ENCODE measurements at places on chromosomes 7 and 10.

GRCh38 chr10:50393784-50394467, 142.6 kb upstream of the ASAH2 start:
- DNase-seq, result no peak

- no peak for DNase-seq
Observed at GRCh38 chr10:110498087-110498981, 627 bp downstream of the DUSP5 start.

DNA sequence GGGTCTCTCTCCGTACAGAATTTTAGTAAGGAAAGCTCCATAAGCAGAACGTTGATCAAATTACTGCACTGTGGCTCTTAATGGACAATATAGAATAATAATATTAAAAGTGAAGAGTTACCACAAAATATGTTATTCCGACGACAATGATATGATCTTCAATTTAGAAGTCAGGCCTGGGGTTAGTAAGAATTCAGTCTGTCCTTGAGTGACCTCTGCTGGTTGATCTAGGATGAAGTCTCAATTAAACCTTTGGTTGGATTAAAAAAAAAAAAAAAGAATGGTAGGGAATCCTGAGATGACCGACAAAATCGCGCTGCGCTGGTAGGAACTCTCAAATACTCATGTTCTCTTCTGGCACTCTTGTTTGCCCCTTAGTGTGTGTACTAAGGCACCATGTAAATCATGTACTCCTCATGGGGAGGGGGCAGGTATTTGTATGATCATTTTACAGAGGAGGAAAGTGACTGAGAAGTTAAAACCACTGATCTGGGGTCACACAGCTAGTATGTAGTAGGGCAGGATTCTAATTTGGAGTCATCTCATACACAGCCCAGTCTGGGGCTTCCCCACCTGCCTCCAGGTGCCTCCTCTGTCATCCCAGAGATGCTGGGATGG, 161.3 kb upstream of the NPVF start:
- DNase-seq, result no peak

- DNase-seq, result no peak
Observed at GRCh38 chr10:35050568-35050967, 39.6 kb downstream of the CUL2 start.

DNA sequence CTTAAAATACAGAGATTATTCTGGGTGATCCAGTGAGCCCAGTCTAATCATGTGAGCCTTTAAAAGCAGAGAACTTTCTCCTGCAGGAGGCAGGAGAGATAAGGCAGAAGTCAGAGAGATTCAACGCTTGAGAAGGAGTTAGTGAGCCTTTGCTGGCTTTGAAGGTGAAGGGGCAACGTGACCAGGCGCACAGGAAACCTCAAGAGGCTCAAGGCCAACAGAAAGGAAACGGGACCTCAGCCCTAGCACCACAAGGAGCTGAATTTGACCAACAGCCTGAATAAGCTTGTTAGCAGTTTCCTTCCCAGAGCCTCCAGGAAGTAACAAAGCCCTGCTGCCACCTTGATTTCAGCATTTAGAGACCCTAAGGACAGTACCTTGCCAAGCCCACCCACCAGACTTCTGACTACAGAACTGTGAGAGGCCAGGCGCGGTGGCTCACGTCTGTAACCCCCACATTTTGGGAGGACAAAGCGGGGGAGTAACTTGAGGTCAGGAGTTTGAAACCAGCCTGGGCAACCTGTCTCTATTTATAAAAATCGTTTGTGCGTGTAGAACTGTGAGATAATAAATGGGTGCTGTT, 87.3 kb upstream of the KAT6B start:
- DNase-seq, result no peak

GRCh38 chr7:98841179-98841997, 28.4 kb downstream of the TMEM130 start:
- peak; percentile 15 for DNase-seq

GRCh38 chr10:15084502-15084922, 4.1 kb downstream of the ACBD7 start:
- DNase-seq, result peak; percentile 86

GRCh38 chr7:43700059-43700501, 29.2 kb downstream of the COA1 start:
- no peak for DNase-seq

DNA sequence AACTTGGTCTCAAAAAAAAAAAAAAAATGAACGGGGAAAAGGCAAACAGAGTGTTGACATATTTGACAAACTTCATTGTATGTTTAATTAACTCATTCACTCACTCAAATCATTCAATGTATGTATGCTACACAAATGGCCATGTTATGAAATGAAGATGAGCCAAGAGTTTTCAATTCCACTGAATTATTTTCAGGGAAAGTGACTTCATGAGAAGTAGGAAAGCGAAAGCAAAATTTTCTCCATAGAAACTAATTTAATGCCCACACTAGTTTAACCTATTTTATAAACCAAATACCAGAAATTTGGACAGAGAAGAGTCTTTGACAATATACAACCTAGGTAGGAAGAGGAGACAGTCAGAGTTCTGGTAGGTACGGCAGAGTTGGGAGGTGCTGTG, 119.5 kb downstream of the HIPK2 start:
- no peak for DNase-seq

GRCh38 chr10:97483921-97484320, 14.3 kb downstream of the MMS19 start:
- DNase-seq, result no peak

DNA sequence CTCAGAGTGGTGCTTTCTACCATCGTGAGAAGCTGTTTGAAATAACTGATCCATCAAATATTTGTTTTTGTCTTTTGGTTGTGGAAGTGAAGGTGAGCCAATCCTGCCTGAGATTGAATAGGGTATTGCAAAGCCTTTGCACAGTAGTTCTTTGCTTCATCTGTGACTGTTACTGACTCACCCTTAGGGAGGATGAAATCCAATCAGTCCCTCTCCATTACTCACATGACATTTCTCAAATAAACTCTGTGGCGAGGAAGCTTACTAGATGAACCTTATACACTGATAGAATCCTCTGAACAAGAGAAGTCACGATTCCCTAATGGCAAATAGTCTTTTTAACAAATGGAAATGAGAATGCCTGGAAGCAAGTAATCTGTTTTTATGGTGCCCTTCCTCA, 31.9 kb downstream of the HEPACAM2 start:
- no peak for DNase-seq

- DNase-seq, result no peak
Observed at GRCh38 chr7:121286742-121287734, 41.8 kb upstream of the WNT16 start.

- no peak for DNase-seq
Observed at GRCh38 chr7:19269301-19269700, 124.1 kb upstream of the FERD3L start.

DNA sequence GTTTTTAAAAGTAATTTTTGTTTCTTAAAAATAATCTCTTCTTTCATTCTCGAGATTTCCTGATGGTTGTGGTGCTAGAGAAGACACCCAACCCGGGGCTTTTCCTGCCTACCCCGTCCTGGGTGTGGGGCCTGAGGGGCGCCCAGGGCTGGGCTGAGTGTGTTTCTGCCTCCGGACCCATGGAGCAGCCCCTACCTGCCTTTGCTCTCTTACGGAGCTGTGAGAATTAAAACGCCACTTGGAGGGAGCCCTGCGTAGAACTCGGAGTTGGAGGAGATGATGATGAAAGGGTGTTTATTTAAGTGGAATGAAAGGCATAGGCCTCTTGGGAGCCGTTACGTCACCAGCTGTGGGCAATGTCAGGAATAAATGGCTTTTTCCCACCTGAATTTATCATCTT, 261.8 kb upstream of the SHH start:
- no peak for DNase-seq

DNA sequence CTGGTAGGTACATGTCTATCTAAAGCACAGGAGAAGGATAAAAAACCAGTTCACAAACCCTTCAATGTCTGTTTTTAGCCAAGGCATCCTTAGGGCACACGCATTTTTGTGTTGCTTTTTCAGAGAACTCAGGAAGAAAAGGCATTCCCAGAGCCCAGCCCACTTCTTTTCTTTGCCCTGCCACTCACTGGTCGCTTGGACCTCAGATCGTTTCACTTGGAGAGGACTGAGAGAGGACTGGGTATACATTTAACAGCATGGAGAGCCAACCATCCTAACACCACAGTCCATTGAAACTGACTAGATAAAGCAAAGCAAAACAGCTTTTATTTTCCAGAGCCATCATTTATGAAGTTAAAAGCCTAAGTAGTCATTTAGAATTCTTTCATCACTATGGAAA, 194.2 kb downstream of the CAMK1D start:
- DNase-seq, result no peak

DNA sequence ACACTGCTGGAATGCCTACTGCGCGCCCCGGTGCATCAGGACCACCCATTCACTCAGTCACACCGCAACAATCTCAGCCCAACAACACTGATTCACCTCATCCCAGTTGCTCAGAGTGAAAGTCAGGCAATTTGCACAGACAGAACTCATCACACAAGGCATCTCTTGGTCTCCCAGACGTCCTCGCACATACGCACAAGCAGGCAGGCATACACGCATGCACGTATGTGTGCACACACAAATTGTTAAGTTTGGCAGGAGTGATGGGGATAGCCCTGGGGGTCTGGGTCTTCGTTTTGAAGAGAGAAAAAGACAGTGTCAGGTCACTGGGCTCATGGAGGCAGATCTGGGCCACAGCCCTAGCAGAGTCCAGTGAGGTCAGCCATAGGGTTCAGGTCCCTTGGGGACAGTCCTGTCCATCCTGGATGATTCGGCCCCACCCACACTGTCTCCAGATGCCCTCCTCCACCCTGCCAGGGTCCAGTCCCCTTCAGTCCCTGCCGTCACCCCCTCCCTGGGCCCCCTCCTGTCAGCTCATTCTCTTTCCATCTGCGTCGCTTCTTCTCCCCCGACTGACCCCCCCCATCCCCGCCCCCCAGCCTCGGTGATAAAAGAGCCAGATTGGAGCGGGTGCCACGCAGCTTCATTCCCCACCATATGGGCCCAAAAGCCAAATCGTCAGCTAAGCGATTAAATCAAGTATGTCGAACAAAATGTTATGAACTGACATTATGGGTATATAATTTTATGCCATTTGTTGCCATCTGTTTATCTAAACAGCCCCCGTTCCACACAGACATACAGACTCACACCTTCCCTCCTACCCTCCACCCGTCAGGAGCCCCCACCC, 48.5 kb upstream of the SLF2 start:
- no peak for DNase-seq

- no peak for DNase-seq
Observed at GRCh38 chr7:17907014-17907413, 33.3 kb downstream of the SNX13 start.

GRCh38 chr7:77894574-77895091, 96.1 kb downstream of the PHTF2 start:
- no peak for DNase-seq

GRCh38 chr10:60389413-60390025, at the start of gene ANK3:
Gene ANK3, minus strand, starts transcription at chr10:60389875. Its CDS starts 337 bp downstream, at chr10:60389538.
- DNase-seq, result no peak

- DNase-seq, result no peak
Observed at GRCh38 chr10:43091846-43092245, 15.0 kb downstream of the RET start.

DNA sequence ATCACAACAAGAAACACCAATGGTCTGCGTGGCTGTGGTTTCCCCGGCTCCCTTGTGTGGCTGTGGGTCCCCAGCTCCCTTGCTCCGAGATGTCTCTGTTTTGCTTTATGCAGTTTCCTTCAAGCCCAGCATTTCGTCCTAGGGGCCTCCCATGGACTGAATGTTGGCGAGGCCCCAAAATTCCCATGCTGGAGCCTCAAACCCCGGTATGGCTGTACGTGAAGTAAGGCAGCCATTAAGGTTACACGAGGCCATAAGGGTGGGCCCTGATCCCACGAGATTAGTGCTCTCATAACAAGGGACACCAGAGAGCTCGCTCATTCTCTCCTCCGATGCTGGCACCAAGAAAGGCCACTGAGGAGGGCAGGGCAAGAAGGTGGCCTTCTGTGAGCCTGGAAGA, 44.6 kb downstream of the INSIG1 start:
- DNase-seq, result no peak

- no peak for DNase-seq
Observed at GRCh38 chr10:36441557-36441956, 683.8 kb upstream of the ANKRD30A start.

DNA sequence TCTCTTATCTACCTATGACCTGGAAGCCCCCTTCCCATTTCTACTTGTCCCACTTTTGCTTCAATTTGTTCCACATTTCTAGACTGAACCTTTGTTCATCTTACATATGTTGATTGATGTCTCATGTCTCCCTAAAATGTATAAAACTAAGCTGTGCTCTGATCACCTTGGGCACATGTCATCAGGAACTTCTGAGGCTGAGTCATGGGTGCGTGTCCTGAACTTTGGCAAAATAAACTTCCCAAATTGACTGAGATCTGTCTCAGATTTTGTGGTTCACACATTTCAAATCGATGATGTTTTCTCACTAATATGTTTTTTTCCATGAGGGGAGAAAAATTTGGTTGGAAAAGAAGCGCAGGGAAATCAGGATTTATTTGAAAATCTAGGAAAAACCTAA, 406.2 kb upstream of the LRRTM3 start:
- DNase-seq, result no peak

DNA sequence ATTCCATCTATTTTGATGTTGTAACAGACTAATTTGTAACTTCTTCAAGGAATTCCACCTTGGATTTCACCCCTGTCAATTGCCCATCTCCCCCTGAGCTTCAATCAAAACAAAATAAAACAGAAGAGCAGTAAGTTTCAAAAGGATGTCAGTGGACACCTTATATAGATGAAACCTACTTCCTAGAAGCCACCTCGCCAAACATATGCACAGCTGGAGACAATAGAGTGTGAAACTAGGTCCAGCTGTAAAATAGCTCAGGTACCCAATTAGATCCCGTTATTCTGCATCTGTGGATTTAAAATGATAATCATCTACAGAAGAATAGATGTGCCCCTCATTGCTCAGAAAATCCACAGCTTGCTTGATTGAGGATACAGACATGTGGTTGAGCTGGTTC, 598.6 kb downstream of the SH2D4B start:
- DNase-seq, result no peak

DNA sequence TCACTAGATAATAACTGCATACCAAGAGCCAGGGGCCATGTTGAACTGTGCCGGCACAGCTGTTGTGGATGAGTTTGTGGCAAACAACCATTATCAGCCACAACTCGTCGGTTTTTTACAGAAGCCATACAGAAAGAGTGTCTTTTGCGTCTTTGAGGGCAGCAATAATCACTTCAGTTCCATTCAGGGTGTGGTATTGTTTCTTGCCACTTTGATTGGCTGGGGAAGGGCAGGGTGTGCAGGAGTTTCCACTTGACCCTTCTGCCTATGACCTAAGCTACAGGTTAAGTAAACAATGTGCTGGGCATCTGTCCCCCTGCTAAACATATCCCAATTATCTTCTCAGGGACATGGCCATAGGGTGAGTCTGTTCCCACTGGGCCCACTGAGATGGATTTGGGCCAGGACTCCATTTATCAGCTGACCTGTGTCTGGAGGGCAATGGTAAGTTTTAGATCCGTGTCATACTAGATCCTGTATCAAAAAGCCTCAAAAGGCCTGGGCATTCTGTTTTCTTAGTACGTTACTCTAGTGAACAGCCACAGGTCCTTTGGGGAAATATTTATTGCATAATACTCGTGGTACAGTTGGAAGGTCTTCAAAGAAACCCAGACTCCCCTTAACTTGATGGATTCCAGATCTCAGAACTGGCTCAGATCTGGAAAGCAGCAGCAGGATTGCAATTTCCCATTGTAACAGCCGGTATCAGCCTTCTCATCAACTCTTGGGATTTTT, 15.9 kb downstream of the ZNF3 start:
- peak; percentile 49 for DNase-seq

- DNase-seq, result no peak
Observed at GRCh38 chr10:121276822-121277221, 321.4 kb downstream of the FGFR2 start.
